ENCODE measurements at places on chromosomes 11 and 22.

GRCh38 chr11:130945896-130946295 is 29.6 kb upstream of the SNX19 start:
- no peak for DNase-seq

DNA sequence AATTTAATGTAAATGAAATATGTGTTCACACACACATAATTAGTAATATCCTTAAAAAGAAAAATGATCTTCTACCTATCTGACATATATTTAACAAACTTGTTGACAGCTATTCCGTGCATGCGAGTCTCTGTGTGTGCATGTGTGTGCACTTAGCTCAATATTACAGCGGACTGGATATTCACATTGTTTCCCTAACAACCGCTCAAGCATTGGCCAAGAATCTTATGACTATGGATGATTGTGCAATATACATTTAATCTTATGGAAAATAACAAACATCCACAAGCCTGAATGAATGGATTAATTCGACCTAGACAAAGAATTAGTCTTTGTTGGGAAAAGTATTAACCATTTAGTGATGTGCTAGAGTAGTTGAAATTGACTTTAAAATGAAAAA is 1078.6 kb downstream of the LRRC4C start:
- no peak for DNase-seq

DNA sequence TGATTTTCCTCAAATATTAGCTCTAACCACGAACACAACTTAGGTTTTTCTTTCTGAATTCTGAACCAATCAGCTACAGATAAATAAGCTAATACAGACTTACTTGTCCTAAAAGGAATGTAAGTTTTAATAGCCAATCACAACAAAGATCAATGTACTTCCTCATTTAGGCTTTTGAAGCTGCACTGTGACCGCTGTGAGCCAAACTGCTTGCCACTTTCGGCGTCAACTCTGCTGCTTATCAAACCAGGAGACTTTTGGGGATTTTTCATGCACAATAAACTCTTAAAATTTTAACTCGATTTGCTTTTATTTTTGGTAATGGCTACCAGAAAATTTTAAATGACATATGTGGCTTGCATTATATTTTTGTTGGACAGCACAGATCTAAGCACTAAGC is 92.5 kb downstream of the TMPRSS5 start:
- DNase-seq, result no peak

DNA sequence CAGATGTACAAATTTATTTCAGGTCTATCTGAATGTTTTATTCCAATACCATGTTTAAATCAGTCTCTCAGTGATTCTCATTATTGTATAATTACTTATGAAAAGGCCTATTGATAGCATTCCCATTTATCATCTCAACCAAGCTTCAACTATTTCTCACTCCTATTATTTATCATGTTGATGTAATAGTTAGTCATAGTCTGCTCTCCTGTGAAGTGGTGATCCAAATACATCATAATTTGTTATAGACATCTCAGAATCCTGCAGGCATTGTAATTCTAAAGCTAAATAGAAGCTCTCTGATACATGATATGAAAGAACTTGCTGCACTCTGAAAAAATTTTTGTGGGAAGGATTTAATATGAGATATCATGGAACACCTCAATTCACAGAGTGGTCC is 21.8 kb upstream of the OR8G1 start:
- no peak for DNase-seq

DNA sequence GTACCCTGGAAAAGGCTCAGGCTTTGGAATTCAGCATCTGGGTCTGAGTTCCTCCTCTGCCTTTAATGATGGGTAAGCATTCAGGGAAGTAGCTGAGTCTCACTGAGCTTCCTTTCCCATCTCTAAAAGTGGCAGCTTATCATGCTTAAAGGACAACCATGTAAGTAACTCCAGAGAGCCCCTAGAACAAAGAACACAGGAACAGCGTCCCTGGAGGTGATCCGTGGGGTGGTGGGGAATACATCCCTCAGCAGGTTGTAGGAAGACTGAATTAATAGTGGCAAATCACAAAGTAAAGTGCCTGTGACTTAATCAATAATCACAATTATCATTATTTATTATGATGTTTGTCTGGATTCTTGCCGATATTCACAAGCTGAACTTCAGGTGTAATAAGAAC is 114.7 kb upstream of the ISX start:
- no peak for DNase-seq

- no peak for DNase-seq
These were observed 27.1 kb downstream of the KCNJ4 start for GRCh38 chr22:38427940-38428339.

GRCh38 chr22:29081517-29082236 is 8.8 kb downstream of the KREMEN1 start:
- DNase-seq, result no peak
